Kidney capillary endothelial cell (primary cell): ENCODE measurements at places on chromosomes 1 and 21.

GRCh38 chr1:177010211-177010825, 154.2 kb downstream of the ASTN1 start:
- no peak for DNase-seq

DNA sequence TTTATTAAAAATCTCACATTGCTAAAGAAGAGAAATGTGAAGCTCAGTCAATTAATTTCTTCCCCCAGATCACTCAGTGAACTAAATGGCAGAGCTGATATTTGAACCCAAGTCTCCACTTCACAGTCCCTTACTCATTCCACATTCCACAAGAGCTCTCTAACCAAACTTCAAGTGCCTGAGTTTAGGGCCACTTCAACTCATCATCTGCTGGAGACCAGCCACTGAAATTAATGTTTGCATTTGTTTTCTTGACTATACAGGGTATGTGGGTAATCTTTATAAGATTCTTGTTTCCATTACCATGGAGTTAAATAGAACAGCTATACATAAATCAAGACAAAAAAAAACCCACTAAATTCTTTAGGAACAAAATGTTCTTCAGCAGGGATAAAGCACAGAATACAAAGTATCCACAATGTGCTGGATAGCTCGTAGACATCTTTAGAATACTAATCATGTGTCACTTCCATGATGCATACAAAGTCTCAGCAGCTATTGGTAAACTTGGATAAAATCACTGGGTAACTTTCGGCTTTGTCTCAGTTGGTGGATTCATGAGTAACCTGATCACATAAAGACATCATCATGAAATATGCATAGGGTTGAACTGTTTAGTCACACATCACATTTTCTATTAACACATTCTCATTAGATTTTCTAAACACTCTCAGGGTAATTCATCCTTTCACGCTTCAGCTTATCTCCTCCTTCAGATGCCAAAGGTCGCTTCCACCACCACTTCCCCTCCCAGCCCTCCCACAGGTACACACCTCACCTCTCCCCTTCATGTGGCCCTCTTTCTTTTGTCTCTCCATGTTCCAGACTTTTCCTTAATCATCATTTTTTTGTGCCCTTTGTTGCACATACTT, 89.8 kb downstream of the LRRC53 start:
- DNase-seq, result no peak

- no peak for DNase-seq
These were observed 17.0 kb upstream of the OLFML2B start for GRCh38 chr1:162040657-162041056.

- DNase-seq, result no peak
These were observed 28.4 kb downstream of the TRIM33 start for GRCh38 chr1:114482585-114482984.

DNA sequence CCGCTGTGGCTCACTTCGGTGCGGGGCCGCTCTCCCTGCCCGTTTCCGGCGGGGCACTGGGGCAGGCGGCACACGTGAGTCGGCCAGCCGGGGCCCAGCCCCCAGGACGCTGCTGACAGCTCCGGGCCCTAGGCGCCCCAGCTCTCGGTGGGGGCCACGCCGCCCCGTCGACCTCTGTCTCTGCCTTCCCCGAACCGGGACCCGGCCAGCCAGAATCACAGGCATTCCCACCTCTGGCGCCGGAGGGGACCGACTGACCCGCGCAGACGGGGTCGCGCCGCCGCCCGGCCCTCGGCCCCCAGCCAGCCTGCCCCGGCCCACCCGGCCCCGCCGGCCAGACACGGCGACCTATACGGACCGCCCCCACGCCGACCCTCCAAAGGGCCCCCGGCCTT, 755 bp downstream of the SCMH1 start:
- peak; percentile 36 for DNase-seq

GRCh38 chr21:25734654-25734903, 125 bp downstream of the ATP5PF start:
- DNase-seq, result no peak

GRCh38 chr1:36520056-36520455, 37.3 kb upstream of the CSF3R start:
- DNase-seq, result no peak

GRCh38 chr1:212753749-212754148, 37.8 kb downstream of the NSL1 start:
- DNase-seq, result no peak

DNA sequence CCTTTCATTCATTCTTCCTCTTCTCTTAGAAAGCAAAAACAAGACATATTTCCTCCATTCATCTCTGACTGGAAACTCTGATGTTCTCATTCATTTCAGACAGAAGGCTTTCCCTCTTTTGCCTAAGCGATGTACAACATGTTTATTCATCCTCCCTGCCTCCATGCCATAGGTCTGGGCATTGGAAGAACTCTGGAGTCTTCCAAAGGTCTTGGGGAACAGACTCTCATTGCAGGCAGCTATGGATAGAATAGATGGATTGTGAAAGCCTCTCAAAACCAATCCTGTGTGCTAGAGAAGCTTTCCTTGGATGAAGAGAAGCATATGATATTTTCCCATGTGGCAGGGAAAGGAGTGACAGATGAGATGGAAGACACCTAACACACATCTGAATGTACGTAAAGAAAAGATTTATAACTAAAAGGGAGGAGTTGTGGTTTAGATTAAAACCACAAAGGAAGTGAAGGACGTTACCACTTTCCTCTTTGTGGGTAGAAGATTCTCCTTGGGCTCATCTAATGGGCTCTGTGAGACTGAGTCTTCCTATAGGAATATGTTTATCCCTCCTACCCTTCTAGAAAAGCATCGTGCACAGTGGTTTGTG, 38.7 kb downstream of the BCL9 start:
- no peak for DNase-seq

GRCh38 chr1:80305466-80305865, 1298.9 kb upstream of the ADGRL4 start:
- no peak for DNase-seq

DNA sequence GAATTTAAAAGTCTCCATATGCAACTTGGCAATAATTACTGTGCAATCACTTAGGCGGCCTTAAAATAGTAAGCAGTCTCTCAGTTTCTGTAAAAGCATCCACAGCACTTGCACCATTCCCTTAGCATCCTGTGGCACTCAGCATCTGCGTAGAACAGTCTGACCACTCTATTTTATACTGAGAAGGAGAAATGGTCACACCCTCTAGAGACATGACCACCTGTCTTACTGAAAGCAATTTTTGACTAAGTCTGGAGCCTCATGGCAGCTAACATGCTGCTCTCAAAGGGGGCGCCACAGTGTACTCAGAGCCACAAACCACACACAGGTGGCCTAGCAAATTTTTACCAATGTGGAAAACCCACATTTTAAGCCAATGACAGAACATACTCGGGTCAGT, 62.0 kb downstream of the KCNK1 start:
- no peak for DNase-seq

DNA sequence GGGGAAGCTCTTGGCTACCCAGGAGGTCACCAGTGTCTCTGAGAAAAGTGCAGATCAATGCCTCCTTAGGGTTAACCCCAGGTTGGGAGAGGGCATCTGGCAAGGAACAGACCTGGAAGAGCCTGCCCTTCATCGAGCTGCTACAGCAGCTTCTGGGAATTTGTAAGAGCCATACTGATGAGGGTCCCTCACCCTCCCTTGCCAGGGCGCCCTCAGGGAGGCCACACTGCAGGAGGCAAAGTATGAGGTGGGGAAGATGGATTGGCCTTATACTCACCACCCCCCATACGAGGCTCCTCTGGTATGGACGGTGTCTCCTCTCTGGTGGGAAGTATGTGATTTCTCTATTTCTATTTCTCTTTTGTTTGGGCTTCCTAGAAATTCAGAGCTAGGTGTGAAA, 13.2 kb downstream of the IGSF3 start:
- DNase-seq, result no peak

DNA sequence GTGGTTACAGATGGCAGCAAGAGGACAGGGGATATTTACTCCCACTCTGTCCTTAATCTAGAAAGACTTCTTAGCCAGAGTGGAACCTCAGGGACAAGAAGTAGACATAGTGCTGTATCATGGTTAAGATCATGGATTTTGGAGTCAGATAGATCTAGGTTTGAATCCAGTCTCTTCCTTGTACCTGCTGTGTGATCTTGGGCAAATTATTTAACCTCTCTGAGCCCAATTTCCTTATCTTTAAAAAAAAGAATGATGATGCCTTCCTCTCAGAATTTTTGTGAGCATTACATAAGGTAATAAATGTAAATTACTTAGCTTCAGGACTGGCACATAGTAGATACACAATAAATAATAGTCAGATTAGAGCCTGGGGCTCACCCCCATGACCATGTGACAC, 78.4 kb downstream of the TAS1R2 start:
- no peak for DNase-seq

- peak; percentile 18 for DNase-seq
These were observed 28.3 kb upstream of the PKN2 start for GRCh38 chr1:88655685-88656299.

DNA sequence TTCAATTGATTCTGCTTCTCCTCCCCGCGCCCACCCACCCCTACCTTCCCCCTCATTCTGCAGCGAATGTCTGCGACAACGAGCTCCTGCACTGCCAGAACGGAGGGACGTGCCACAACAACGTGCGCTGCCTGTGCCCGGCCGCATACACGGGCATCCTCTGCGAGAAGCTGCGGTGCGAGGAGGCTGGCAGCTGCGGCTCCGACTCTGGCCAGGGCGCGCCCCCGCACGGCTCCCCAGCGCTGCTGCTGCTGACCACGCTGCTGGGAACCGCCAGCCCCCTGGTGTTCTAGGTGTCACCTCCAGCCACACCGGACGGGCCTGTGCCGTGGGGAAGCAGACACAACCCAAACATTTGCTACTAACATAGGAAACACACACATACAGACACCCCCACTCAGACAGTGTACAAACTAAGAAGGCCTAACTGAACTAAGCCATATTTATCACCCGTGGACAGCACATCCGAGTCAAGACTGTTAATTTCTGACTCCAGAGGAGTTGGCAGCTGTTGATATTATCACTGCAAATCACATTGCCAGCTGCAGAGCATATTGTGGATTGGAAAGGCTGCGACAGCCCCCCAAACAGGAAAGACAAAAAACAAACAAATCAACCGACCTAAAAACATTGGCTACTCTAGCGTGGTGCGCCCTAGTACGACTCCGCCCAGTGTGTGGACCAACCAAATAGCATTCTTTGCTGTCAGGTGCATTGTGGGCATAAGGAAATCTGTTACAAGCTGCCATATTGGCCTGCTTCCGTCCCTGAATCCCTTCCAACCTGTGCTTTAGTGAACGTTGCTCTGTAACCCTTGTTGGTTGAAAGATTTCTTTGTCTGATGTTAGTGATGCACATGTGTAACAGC, 339.9 kb downstream of the NTNG1 start:
- DNase-seq, result peak; percentile 12

GRCh38 chr1:235622936-235623779, 26.4 kb downstream of the GNG4 start:
- DNase-seq, result no peak

- no peak for DNase-seq
These were observed 6.6 kb downstream of the UBL4B start for GRCh38 chr1:110118636-110119396.

GRCh38 chr1:77412069-77412819, 130.4 kb downstream of the AK5 start:
- DNase-seq, result peak; percentile 56

- no peak for DNase-seq
These were observed 13.4 kb downstream of the CATSPER4 start for GRCh38 chr1:26203642-26204318.

DNA sequence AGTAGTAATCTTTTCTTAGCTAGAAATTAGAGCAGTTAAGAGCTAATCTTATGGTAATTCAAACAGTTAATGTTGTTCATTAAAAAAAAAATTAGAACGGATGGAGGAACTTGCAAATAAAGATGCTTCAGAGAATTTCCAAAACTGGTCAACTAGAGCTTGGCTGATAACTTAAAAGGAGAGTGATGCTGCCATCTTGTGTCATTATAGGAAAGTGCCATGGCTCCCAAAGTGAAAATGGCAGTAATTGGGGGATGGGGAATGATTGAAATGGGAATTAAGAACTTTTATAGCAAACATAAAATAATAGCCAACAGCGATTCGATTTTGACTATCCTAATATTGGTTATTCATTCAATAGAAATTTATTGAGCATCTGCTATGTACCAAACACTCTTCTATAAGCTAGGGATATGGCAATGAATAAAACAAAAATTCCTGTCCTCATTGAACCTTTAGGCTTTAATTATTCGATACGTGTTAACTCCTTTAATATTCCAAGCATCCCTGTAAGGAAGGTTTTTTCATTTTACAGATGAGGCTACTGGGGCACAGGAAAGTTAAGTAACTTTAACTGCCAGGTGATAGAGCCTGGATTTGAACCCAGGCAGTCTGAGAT, 5.7 kb upstream of the PLPP3 start:
- DNase-seq, result no peak

DNA sequence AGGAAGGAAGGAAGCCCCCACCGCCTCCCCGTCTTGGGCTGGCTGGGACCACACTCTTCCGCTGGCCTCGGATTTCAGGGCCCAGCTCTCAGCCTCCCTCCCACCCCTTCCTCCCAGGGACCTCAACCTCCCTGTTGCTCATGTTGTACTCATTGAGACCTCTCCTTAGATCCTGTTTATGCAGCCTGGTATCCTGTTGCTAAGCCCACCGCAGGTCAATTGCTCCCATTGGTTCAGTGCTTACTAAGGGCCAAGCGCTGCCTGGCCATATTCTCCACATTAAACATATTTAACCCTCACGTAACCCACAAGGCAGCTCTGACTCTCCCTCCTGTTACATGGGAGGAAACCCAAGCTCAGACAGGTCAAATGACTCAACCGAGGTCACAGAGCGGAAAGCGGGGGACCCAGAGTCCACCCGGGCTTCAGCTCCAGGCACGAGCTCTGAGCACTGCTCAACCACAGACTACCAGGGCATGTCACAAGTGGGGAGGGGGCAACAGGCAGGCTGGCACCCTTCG, 23.2 kb upstream of the H6PD start:
- DNase-seq, result peak; percentile 96

DNA sequence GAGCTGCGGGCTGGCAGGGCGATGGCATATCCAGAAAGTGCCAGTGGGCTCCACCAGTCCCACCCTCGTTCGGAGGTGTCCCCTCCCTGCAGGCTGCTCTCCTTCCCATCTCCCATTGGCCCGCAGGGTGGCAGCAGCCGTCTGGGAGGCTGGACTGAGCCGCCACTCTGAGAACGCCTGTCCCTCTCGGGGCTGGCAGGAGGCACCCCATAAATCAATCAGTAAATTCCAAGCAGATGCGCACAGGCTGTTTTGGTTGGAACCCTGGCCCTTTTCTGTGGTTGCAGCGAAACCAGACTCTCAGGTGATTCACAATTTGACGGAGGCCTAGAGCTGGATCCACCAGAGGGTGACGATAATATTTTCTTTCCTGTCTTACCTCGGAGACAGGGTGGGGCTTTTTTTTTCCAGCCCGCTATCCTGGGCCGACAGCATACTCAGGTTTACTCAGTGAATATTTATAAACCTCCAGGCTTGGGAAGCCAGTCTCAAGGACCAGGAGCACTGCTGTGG, 99.7 kb downstream of the GLIS1 start:
- DNase-seq, result no peak

- no peak for DNase-seq
These were observed 9.8 kb downstream of the SCMH1 start for GRCh38 chr1:41232305-41232704.

DNA sequence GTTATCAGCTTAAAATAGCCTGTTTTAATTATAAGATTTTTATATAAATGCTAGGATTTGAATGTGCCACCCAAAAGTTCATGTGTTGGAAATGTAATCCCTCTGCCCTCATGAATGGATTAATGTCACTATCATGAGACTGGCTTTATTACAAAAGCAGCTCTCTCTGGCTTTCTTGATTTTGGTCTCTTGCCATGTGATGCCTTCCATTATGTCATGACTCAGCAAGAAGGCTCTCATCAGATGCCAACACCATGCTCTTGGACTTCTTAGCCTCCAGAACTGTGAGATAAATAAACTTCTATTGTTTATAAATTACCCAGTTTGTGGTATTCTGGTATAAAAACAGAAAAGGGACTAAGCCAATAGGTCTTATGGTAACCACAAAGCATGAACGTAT, 6.9 kb upstream of the PRSS38 start:
- DNase-seq, result no peak
